Sigmoid colon (tissue), 7 donors: ENCODE measurements at places on chromosomes 4 and X. TPM values are rescaled to one million over a fixed set of nuclear protein-coding genes. Genes with fewer than 3 reads are reported as not detected.

- no peak for DNase-seq
Measured at GRCh38 chr4:153260132-153260531, 55.9 kb downstream of the TRIM2 start.

GRCh38 chrX:9997524-9997923 lies 30.4 kb downstream of the CLDN34 start:
- no peak for DNase-seq

DNA sequence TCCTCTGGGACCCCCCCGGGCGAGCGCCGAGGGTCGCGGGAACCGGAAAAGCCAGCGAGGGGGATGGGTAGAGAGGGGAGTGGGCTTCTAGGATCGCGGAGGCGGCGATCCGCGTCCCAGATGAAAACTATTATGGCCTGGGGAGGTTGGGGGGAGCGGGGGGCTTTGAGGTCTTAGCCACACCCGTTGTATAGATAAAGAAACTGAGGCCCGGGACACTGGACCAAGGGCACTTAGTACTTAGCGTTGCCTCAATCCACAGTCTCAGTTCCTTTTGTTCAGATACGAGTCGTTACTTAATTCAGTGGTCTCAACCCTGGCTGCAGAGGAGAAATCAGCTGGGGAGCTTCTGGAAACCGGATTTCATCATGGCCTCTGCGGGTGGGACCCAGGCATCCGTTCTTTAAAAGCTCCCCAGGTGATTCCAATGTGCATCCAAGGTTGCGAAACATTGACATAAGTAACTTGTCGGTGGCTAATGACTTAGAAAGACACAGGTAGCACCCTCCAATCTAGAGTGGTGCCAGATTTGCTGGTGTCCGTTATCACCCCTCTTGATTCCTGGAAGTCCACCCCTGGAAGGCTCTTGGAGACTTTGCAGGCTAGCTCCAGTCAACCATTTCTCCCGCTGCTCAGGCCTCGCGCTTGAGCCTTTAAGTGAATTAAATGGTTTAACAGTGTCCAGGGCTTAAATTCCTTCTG lies 90.7 kb downstream of the GEMIN8 start:
- no peak for DNase-seq

- no peak for DNase-seq
Measured at GRCh38 chr4:139898293-139898692, 232.7 kb downstream of the MGST2 start.

DNA sequence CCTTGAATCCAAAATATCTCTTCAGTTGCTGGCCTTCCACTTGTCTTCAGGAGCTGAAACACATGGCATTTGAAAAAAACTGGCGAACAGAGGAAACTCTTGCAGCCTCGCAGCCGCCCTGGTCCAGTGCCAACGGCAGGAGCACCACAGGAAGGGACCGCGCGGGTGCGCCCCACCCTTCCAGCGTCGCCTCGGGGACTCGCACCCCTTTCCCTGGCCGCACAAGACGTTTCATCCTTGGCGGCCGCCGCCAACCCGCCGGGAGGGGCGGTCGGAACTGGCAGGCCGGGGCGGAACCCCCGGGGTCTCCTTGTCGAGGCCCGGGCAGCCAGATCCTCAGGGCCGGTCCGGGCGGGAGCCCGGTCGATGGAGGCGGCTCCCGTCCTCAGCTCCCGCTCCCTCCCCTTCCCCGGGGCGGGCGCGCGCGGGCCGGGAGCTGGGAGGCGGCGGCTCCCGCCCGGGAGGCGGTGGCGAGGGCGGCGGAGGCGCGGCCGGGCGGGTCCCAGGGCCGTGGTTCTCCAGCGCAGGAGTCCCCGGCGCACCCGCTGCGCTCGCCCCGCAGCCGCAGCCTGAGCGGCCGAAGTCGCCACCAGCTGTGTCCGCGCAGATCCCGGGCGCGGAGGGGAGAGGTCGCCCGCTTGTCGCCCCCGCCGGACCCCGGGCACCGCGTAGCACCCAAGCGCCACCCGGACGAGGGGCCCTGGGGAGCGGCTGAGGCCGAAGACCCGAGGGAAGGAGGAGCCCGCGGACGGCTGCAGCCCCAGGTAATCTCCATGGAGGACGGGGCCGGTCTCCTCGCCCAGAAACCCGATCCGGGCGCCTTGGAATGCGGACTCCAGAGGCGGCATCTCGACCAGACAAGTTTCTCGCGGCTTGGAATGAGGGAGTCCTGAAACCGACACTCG lies 886 bp upstream of the NDST3 start:
- peak; percentile 69 for DNase-seq

GRCh38 chr4:124903995-124904722 lies 191.6 kb upstream of the ANKRD50 start:
- DNase-seq: no peak

- DNase-seq: peak; percentile 60
Measured at GRCh38 chr4:3366893-3367775, 74.3 kb downstream of the RGS12 start.

The AVPR2 gene
- total RNA-seq: 1.1 TPM

- DNase-seq: no peak
Measured at GRCh38 chr4:77175201-77175611, 18.2 kb downstream of the CCNG2 start.

The CYTL1 gene
- 1.5 TPM for total RNA-seq

DNA sequence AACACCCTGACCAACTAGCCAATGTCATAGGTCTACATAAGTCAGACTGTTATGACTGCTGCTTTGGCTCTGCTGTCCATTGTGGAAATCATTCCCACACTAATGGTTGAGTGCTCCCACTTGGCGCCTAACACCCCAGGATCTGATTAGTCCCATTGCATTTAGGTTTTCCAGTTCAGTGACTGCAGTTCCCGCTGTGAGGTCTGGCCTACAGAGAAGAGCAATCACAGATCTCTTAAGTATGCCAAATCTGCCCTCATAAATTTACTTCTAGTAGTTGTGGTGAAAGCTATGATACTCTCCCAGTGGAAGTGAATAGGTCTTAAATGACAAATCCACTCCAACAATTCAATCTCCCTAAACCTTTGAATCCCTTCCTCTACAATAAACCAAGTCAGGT lies 77.3 kb upstream of the IL2 start:
- DNase-seq: no peak

The CHRDL1 gene
- total RNA-seq: 192 TPM

GRCh38 chrX:67619253-67619652 lies 75.4 kb downstream of the AR start:
- DNase-seq: no peak

The PFKFB1 gene
- total RNA-seq: 0.55 TPM

DNA sequence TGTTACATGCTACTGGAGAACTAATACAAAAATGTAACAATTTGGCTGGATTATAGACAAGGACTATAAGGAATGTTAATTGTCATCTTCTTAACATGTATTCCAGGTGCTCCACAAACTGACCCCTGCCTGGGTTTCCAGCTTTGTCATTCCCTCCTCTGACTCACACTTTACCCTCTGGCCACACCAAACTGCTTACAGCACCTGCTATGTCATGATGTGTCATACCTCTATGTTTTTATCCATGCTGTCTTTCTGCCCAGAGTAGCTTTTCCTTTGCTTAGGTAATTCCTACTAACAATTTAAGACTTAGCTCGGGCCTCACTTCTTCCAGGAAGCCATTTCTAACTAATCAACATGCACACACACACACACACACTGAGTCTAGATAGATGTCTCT lies 14.0 kb upstream of the SHROOM4 start:
- no peak for DNase-seq

GRCh38 chr4:139682309-139682708 lies 16.7 kb downstream of the MGST2 start:
- DNase-seq: no peak
